ENCODE measurements at places on chromosomes 2 and 18. TPM values are rescaled to one million over a fixed set of nuclear protein-coding genes. Genes with fewer than 3 reads are reported as not detected.

Gene ANKRD30BL
- total RNA-seq = not detected

Gene ATP5MC3
- 140 TPM for total RNA-seq

Gene IL1F10
- not detected for total RNA-seq

Gene EFEMP1
- 229 TPM for total RNA-seq

Gene GDF7
- total RNA-seq = not detected

All from bronchus fibroblast of lung (primary cell).